Jurkat, Clone E6-1 (cell line): ENCODE measurements at places on chromosomes 3 and 15.

DNA sequence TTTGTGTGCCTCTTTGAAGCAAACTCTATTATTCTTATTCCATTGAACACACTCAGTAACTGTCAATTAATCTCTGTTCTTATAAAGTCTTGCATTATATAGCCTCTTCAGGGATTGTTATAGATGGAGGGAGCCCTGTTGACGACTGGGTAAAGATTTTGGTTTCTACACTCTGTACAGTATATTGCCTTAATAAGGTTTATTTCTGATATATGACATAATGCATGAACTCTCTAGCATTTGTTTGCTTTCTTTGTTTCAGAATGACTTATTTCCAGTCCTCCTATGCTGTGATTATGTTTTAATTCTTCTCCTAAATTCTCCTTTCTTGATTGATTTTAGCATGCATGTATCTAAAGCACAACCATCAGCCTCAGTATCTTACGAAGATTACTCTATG lies 494.9 kb downstream of the DIPK2A start:
- DNase-seq = no peak

GRCh38 chr3:43361077-43361476 lies 74.7 kb downstream of the SNRK start:
- no peak for DNase-seq

GRCh38 chr15:33902043-33902442 lies 66.3 kb upstream of the CHRM5 start:
- DNase-seq = no peak

GRCh38 chr3:40996827-40997710 lies 202.2 kb upstream of the CTNNB1 start:
- DNase-seq = no peak
